PC-3 (cell line): ENCODE measurements at places on chromosomes 5 and 9. TPM values are rescaled to one million over a fixed set of nuclear protein-coding genes. Genes with fewer than 3 reads are reported as not detected.

GRCh38 chr9:90469435-90469834 is 173.2 kb downstream of the DIRAS2 start:
- DNase-seq, result no peak

DNA sequence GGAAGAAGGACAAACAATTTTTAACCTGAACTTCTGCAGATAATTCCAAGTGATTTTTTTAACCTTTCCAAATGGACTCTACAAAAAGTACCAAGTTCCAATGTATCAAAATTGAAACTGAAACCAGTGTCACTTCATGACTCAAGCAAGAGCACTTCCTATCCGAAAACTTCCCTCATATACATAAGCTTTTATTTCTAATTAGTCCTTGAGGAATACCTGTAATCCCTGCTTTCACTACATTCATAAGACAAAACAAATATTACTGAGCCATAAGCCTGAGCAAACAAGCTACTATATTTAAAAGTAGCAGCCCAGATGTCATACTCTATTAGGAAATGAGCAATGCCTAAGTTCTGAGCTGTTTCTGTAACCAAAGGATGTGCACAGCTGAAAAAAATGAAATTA is 224.4 kb downstream of the EBF1 start:
- DNase-seq, result peak; percentile 55

GRCh38 chr5:65015767-65016166 is 247.0 kb downstream of the CWC27 start:
- no peak for DNase-seq

DNA sequence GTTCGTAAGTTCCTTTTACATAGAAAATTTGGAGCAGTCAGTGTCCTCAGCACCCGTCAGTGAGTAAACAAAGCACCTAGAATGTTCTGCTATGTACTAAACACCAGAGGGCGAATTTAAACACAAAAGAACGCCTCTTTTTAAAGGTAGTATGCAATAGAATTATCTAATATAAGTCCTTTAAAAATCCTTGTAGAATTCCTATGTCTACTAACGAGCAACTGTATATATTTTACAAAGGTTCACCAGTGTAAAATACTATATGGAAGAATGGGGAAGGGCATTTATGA is 499 bp upstream of the TMEM232 start:
- DNase-seq, result peak; percentile 53

DNA sequence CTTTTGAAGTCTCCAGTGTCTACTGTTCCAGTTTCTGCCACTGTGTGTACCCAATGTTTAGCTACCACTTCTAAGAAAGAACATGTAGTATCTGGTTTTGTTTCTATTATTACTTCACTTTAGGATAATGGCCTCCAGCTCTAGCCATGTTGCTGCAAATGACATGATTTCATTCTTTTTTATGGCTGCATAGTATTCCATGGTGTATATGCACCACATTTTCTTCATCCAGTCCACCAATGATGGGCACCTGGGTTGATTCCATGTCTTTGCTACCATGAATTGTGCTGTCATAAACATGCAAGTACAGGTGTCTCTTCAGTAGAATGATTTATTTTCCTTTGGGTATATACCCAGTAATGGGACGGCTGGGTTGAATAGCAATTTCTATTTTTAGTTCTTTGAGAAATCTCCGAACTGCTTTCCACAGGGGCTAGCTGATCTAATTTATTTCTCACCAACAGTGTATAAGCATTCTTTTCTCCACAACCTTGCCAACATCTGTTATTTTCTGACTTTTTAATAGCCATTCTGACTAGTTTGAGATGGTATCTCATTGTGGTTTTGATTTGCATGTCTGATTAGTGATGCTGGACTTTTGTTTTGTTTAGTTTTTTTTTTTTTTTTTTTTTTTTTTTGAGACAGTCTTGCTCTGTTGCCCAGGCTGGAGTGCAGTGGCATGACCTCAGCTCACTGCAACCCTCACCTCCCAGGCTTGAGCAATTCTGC is 68.9 kb downstream of the WDR41 start:
- no peak for DNase-seq

- no peak for DNase-seq
These were observed 94.0 kb downstream of the SPATA31D1 start for GRCh38 chr9:82082563-82082962.

Gene TBC1D2
- total RNA-seq, result 7.4 and 8.2 TPM in 2 replicates

Gene SLC6A3
- not detected in 2 replicates for total RNA-seq

- DNase-seq, result no peak
These were observed 1310.0 kb upstream of the C9orf72 start for GRCh38 chr9:28883234-28883633.

DNA sequence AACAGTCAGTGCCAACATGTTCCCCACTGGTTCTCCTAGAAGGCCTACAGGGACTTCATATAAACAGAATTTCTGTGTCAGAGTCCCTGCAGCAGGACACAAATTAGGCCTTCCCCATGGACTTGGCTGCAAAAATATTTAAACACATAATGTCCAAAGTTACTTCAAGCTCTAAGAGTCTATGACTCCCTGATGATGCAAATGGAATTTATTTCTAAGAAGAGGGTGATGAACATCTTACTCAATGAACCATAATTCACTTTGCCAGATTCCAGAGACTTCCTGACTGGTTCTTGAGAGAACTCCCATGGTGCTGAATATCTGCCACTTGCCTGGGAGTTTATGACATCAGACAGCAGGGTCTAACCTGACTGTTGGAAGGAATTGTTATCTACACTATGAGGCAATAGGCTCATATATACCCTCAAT is 32.7 kb upstream of the ADRA1B start:
- DNase-seq, result peak; percentile 20

Gene QRFP
- total RNA-seq, result not detected in 2 replicates

DNA sequence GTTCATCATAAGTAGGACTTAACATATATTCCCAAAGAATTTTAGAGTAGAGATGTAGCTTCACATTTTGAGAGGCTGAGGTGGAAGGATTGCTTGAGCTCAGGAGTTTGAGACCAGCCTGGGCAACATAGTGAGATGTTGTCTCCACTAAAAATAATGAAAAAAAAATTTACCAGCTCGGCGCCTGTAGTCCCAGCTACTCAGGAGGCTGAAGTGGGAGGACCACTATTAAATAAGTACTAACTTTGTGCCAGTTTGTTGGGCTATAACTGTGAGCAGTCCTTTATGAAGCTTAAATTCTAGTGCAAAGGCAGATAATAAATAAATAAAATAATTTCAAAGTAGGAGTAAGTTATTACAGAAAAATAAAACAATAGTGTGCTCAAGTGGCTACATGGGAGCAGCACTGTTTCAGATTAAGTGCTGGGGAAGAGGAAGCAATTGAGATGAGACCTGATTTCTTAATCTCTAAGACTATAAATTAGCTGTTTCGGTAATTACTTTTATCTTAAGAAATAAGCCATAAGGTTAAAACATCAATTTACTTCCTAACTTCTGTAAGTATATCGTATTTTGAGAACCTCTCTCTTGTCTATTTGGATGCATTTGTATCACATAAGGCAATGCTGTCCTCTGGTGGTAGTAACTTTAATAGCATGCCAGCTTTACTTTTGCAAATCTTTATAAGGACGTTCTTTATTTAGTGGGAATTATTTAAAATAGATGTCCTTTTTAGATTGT is 98.9 kb downstream of the CSNK1G3 start:
- peak; percentile 68 for DNase-seq

DNA sequence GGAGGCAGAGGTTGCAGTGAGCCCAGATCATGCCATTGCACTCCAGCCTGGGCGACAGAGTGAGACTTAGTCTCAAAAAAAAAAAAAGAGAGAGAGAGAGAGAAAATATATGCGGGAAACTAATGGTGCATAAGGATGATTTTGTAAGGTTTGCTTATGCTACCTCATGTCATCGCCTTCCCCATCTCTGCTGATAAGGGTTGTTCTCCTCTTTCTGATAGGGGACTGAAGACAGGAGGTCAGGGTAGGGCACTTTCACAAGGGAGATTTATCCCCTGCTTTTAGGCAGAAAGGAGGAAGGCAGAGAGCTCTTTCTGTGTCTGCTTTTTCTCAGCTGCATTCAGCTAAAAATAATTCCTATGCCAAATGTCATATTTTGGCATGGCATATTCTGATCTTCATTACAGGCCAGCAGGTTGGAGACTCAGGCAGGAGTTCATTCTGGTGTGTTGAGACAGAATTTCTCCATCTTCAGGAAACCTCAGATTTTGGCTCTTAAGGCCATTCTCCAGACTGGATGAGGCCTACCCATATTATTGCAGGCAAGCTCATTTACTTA is 220.2 kb downstream of the AUH start:
- no peak for DNase-seq

GRCh38 chr9:23775549-23775948 is 50.5 kb downstream of the ELAVL2 start:
- peak; percentile 32 for DNase-seq
